ENCODE measurements at places on chromosomes 3 and 15.

DNA sequence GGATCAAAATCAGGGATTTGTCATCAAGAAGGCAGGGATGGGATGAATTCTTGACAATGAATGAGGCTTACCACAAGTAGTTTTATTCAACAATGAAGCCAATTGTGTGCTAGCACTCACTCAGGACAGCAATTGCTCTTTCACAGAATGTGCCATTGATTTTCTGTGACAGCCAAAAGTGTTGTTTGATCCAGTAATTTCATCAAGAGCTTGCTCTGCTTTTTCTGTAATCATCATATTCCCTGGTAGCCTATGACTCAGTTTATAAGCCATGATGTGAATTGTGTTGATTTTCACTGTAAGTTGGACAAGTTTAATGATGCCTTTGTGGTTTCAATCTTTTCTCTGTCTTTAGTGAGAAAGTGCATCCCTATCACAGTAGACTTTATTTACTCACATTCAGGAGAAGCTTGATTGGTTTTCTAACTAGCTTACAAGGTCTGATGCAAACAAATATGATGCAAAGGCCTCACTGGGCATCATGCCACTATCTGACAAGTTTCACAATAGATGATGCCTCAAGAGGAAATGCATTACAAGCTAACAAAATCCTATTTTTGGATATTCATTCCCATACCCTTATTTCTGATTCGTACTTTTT, 13.6 kb upstream of the CSRNP1 start:
- no peak for DNase-seq

DNA sequence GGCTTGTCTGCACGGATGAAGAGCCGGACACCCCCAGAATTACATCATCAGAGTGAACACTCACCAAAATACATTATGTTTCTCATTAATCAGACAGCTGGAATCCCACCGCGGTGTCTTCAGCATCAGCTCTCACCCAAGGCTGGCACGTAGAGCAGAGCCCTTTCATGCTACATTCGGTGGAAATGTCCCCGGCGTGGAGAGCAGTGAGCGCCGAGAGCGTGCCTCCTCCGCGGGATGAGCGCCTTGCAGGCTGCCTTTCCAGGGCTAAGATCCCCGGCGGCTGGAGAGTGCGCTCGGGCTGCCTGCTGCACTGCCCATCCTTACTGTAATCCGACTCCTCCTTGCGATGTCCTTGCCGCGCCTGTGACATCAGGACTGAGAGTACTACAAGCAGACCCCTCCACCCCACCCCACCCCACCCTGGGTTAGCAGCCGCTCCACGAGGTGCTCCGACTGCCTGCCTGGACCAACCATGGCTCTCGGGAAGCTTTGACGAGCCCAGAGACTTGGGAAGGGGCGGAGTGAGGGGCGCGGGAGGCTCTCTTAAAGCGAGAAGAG, at the start of gene ZNF385D:
Gene ZNF385D (minus strand): TSS at position 380 of the 561 bp plus-strand sequence. CDS start 294 bp downstream, at position 86.
- no peak for DNase-seq

DNA sequence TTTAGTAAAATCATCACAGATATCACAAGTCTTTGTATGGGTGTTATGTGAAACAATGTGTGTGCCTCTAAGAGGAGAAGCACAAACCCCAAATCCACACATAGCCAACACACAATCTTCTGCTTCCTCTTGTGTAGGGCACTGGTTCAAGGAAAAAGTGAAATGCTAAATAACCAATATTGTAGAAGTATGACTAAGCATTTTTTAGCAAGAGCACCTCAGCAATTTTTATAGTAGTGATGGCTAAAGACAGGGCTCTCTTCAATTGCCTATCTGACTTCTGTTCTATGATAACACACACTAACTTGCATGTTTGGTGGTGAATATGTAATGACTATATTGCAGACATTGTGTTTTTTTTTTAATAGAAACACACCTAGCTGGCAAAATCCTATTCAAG, 997.9 kb upstream of the ALCAM start:
- DNase-seq: no peak

DNA sequence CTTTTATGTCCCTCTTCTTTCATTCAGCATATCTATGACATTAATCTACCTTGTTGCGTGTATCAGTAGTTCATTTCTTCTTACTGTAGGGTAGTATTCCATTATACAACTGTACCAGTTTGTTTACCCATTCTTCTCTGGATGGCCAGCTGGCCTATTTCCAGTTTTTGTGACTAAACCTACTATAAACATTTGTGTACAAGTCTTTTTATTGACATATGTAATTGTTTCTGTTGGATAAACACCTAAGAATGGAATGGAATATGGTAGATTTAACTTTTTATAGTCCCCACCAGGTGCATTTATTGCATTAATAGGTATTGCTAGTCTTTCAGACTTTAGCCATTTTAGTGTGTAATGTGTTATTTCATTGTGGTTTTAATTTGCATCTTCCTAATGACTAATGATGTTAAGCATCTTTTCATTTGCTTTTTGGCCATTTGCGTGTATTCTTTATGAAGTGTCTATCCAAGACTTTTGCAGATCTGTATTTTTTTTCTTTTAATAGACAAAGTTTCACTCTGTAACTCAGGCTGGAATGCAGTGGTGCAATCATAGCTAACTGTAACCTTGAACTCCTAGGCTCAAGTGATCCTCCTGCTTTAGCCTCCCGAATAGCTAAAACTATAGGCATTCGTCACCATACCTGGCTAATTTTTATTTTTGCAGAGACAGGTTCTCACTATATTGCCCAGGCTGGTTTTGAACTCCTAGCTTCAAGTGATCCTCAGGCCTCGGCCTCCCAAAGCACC, 41.9 kb upstream of the XRN1 start:
- no peak for DNase-seq

- no peak for DNase-seq
These were observed 76.7 kb upstream of the DCBLD2 start for GRCh38 chr3:98978068-98978811.

DNA sequence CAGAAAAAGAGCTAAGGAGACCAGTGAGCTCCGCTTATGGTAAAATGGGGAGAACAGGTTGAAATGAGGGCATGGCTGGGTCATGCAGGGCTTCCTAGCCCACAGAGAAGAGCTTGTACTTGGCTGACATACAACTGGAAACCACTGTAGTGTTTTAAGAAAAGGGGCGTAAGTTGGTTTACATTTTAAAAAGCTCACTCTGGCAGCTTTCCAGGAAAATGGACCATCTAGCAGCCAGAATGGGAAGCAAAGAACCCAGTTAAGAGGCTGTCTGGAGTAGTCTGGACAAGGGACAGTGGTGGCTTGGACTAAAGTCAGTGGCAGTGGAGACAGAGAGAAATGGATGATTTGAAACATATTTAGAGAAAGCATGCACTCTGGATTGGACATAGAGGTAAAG, 1.9 kb downstream of the MORC1 start:
- no peak for DNase-seq

GRCh38 chr3:25572919-25573385, 91.8 kb downstream of the TOP2B start:
- DNase-seq: no peak

DNA sequence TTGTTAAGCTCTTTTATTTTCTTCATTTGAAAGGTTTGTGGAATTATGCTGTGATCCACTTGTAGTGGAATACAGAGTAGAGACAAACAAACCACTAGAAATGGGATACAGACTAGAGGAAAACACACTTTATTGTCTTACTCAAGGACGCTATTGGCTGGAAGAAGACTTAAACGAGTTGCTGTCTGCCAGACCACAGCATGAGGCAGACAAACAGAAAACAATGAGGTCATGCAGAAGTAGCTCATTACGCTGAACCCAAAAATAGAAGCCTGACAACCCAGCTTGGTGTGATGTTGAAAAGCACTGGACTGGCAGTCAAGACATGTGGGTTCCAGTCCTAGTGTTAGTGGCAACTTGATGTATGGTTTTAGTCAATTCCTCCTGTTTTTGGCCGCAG, 62.4 kb upstream of the P3H2 start:
- no peak for DNase-seq

GRCh38 chr3:1495466-1495865, 402.6 kb downstream of the CNTN6 start:
- DNase-seq: no peak

- DNase-seq: no peak
These were observed 146.1 kb downstream of the LRTM1 start for GRCh38 chr3:54781728-54782127.

GRCh38 chr15:56272454-56272853, 28.8 kb upstream of the RFX7 start:
- DNase-seq: no peak

DNA sequence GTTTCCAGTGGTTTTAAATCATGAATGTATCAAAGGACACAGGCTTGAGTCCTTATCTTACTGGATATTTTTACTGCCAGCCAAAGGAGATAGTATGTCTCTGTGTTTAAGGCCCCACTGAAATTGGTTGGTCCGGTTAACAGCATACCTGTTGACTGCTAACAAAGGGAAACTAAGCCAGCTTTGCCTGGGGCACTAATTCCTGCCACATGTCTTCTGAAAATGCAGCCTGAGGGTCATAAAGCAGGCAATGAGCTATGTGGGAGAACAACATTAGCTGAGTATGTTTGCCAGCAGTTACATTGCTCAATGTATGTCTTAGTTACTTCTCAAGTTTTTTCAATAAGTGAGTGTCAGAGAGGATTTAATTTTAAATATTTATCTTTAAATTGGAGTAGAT, 12.4 kb downstream of the PLS1 start:
- no peak for DNase-seq

DNA sequence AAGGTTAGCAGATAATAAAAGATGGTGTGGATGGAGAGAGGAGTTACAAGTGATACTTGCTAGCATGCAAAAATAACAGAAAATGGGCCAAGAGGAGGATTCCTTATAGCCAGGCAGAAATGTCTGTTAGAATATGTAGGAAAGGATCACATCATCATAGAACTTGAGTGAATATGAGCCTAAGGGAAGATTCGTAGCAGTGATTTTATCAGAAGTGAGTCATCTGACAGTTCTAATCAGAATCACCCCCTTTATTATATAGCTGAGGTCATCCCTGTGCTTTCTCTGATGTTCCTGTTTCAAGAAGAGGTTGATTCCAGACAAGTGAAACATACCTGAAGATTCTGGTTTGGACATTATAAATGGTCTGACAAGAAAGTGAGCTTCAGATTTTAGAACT, 22.9 kb downstream of the EXOG start:
- DNase-seq: no peak

DNA sequence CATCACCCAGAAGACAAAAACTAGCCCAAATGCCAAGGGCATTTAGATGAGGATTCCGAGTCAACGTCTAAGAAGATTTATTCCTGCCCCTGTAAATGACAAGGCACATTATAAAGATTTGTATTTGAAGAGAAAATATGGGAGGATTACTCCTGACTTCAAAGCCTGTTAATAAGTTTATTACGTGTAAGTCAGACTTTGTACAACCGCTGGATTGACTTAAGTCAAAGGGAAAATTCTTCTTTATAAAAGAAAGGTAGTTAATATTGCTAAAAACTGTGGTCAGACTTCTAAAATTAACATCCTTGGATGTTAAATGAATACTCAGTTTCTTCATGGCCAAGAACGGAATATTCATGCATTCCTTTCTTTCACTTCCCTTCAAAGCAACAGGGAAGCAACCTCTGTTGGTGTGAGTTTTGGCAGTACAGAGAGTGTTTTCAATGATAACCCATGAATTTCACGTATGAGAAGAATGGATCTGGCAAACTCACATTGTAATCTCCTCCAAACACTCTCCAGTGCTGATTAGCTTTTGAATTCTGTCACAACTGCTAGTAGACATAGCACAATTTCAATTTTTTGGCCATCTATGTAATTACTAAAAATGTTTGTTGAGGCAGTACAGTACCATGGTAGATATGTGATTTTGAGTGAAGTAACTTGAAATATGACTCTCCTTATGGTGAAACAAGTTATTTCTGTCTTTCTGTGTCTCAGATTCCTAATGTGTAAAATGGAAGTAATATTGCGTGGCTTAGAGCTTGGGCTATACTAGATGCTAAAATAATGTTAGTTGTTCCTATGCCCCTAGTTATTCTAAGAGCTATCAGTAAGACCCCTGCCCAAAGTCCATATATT, 62.0 kb downstream of the PLD1 start:
- DNase-seq: no peak

- no peak for DNase-seq
These were observed 69.0 kb upstream of the LPP start for GRCh38 chr3:188084752-188085583.

All from stimulated activated CD8-positive, alpha-beta memory T cell treated with anti-CD3 and anti-CD28 coated beads, Interleukin-4, amount 100 ng/mL, for 48 hours (primary cell).